SW480 (cell line): ENCODE measurements at places on chromosomes 12 and 14.

DNA sequence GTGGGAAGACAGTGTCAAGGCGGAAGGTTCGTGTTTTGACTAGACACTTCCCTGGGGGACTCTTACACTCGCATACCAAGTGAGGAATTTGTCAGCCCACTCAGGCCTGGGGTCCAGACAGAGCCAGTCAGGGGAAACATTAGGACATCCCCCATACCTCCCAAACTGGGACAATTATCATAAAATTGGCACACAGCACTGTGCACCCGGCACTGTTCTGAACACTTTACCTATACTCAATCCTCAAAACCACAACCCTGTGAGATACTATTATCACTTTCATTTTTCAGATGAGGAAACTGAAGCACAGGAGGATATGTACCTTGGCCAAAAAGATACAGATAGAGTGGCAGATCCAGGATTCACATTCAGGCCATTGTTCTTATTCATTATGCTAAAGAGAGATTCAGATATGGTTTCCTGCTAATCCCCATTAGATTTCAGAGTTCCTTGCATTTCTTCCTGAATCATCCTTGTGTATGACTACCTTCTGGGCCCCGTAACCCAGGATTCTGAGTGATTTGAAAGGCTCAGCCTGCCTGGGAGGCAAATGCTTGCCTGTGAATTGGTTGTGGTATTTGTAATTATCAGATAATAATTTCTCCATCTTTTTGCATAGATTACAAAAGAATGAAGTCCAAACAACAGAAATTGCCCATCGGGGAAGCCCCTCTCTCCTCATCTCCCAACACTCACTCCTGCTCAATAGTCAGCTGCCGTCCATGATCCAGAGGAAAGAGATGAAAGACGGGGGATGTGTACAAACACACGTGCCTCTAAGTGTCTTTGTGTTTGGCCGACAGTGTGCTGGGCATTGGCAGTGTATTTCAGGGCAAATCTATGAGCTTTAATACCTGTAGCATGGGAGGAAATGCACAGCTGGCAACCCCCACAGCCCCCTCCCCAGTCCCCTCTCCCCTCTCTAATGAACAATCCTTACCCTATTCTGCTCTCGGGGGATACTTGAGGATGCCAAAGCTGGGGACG is 4.6 kb downstream of the TAC3 start:
- no peak for DNase-seq

GRCh38 chr12:96352161-96352835 is 47.9 kb downstream of the CDK17 start:
- no peak for DNase-seq

DNA sequence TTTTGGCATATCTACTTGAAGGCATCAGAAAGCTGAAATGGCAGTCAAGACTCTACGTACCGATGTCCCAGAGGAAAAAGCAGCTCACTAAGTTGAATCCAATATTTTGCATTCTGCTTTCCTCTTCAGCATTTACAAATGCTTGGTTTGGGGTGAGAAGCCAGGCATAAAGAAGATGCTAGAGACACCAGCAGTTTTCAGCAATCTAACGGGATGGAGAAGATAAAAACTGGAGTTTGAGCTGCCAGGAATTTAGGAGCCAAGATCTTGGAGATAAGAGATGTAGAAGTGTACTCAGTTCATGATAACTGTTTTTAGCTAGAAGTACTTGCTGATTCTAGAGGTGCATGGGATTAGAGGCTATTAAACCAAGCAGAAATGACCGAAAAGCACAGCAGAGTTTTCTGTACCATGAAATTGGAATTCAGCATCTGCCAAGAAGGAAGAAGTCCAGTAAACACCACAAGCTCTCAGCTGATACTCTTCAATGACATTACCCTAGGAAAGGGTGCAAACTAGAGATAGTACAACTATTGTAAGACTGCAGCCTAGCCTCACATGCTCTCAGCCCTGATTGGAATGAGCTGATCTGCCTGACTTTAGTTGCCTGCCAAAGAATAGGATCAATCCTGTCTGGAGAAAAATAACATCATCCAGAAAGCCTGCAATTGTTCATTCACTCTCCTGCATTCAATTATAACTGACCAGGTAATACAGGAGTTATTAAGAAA is 7.4 kb upstream of the ALDH1L2 start:
- no peak for DNase-seq

- no peak for DNase-seq
Measured at GRCh38 chr12:104514092-104514810, 57.5 kb downstream of the CHST11 start.

- DNase-seq = no peak
Measured at GRCh38 chr14:24804552-24805212, 170.7 kb upstream of the GZMB start.

DNA sequence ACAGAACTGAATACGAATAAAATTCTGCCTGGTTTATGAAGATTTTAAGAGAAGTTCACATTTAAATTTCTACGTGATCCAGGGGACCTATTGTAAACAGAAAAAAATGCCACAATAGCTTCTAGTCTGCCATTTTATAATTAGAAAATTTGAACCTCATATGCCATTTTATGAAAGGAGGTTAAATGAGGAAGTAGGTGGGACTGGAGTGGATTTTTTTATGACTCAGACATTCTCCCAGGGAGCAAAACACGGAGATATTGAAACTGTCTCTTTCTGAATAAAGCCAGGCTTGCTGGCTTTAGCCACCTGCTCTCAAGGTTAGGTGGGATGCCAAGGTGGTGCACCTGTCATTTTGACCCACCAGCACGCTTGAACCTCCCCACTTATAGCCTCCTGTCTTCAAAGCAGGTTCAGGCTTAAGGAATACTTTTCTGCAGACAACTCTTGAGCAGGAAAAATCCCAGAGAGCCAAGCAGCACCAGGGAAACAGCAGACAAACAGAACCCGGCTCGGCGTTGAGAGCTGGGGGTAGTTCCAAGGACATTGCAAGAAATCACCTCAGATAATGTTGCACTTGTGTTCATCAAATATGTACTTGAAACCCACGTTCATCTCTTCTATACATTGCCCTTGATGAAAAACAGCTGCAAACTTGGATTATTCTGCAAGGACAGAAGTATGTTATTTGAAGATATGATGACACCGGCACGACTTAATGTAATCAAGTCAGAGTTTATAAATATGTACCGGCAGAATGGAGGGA is 203.7 kb downstream of the PPM1H start:
- no peak for DNase-seq

DNA sequence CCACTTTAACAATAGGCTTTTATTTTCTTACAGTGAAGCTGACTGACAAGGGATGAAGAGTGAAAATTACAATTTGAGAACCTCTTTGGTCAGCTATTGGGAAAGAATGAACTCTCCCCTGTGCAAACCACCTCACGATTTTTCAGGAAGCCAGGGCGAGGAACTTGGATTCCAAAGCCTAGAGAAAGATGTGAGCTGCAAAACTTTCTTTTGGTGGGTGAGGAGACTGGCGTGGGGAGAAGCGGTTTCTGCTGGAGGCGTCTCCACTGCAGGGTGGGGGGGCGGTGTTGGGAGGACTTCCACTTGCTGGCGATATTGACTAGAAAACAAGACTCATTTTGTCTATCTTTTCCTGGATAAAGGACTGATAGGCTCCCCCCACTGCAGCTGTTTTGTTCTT is 59.3 kb upstream of the VRK1 start:
- no peak for DNase-seq

DNA sequence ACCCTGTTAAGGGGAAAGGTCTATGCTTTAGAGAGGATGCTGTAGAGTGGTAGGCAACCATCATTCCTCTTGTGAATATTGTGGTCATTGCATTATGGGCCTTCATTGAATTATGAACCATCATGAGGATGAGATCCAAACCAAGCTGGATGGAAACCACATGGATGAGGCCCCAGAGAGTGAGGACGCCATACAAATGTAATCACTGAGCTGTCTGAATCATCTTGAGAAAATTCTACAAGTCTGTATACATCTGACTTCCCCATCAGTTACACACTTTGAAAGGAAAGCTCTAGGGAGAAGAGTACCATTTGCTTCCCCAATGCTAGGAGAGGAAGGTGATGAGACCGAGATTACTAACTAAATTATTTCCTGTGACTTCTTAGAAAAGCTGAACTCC is 172.9 kb downstream of the CACNA1C start:
- DNase-seq = no peak

GRCh38 chr14:51370758-51371386 is 130.8 kb downstream of the TMX1 start:
- no peak for DNase-seq

DNA sequence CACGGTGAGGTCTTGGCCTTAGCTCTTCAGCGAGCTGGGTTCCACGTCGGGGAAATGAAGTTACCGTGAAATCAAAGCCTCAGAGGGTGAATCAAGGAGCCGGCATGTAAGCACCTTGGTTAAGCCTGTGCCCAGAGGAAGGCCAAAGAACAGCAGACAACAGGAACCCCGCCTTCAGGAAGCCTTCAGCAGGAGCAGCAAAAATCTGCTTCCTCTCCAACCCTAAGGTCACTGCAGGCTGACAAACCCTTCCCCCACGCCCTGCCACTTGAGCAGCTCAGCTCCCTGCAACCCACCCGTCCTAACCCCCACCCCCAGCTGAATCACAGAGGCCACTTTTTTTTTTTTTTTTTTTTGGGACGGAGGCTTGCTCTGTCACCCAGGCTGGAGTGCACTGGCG is 72.9 kb upstream of the LTA4H start:
- no peak for DNase-seq

- peak; percentile 86 for DNase-seq
Measured at GRCh38 chr12:570921-571794, 92.1 kb downstream of the NINJ2 start.

- DNase-seq = no peak
Measured at GRCh38 chr12:53217051-53217930, 10.2 kb upstream of the ITGB7 start.

DNA sequence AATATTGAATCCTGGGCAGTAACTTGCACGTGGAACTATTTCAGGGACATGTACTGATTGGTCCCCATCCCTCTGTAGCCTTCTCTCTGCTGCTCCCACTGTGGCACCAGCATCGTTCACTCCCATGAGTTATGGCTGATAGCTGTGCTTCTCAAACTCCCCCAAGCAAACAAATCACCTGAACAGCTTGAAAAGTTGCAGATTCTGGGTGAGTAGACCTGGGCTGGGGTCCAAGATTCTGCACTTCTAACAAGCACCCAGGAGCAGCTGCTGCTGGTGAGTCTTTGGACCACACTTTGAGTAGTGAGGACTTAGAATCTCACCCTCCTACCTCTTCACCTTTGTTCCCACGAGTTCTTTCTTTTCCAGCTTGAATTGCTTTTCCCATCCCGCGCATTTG is 49.4 kb upstream of the ZFP36L1 start:
- DNase-seq = no peak
